Activated CD8-positive, alpha-beta memory T cell treated with anti-CD3 and anti-CD28 coated beads for 24 hours (primary cell): ENCODE measurements at places on chromosomes 1 and 21.

DNA sequence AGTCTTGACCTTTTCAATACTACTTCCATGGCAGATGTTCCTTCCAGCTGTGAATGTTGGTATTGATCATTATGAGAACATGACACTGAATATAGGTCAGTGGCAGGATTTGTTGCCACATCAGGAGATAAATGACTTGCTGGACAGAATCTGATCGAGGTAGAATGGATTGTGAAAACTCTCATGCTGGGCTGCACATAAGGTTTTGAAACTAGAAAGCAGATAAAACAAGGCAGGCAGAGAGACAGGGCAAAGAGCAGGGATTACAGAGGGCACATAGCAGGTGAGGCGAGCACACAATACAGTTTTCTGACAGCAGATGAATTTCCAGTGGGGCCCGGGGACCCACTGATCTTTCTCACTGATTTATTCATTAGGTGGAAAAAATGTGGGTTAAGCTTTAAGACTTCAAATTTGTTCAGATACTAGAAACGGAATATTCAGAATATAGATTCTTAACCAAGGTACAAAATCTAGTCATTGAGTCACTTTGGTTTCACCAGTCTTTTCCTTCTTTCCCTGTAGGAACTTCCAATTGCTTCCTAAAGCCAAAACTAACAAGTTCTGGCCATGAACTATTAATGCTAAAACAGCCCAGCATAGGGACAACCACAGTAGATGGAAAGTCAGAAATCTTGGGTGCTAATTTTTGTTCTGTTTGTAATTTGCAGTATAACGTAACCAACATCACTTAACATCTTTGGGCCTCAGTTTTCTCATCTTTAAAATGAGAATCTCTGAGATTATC, 296.0 kb upstream of the PTBP2 start:
- DNase-seq: no peak

DNA sequence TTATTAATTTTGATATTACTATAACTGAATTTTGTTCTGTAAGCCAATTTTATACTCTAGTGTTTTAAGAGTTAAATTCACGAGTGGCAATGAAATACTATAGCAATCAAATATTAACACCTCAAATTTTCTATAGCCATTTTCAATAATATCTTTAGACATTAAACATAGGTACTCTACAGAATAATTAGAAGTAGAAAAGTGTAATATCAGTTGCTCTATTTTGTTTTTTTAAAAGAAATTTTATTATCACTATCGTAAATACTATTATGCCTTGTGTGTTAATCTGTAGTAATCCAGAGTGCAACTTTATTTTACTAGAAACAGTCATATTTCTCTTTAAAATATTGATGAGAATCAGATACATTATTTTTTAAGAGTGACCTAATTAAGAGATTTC, 691.2 kb downstream of the USP25 start:
- no peak for DNase-seq

DNA sequence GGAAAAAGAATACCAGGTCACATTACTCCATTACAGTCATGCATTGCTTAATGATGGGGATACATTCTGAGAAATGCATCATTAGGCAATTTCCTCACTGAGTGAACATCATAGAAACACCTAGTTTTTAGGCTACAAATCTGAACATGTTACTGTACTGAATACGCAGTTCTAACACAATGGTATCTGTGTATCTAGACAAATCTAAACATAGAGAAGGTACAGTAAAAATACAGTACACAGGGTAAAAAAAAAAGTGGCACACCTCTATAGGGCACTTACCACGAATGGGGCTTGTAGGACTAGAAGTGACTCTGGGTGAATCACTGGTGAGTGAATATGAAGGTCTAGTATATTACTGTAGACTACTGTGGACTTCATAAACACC, 115.7 kb downstream of the AKT3 start:
- DNase-seq: no peak

- no peak for DNase-seq
Observed at GRCh38 chr1:207276465-207276864, 45.0 kb upstream of the CD55 start.

DNA sequence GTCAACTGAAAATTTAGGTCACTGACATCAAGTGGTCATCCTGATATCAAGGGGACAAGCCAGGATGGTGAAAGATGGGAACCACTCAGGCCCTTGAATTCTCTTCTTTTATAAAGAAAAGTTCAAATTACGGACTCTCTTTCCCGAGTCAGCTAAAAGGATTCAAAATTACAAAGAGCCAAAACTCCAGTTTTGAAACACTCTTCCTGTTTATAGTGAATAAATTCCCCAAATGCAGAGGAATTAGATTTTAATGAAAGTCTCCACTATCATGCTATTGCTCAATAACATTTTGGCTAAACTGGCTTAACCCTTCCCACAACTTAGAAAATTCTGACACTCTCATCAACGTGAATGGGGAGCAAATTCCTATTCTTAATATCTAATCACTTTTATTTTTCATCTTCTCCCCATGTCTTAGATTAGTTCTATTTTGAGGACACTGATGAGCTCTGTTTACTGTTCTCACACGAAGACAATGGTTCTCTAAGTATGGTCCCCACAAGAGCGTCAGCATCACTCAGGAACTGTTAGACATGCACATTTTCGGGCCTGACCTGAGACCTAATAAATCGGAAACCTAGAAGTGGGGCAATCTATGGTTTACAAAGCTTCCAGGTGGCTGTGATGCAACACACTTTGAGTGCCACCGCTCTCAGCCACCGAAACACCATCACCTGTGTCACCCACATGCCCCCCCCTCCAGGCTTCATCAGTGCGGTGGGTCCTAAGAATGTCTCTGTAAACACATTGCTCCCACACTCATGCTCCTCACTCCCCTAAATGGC, 64.4 kb upstream of the TIAM1 start:
- DNase-seq: peak; percentile 49

- peak; percentile 75 for DNase-seq
Observed at GRCh38 chr1:231626535-231626950, at the start of gene DISC1. Gene DISC1, plus strand, starts transcription at chr1:231626790. Its CDS starts 78 bp downstream, at chr1:231626868.

DNA sequence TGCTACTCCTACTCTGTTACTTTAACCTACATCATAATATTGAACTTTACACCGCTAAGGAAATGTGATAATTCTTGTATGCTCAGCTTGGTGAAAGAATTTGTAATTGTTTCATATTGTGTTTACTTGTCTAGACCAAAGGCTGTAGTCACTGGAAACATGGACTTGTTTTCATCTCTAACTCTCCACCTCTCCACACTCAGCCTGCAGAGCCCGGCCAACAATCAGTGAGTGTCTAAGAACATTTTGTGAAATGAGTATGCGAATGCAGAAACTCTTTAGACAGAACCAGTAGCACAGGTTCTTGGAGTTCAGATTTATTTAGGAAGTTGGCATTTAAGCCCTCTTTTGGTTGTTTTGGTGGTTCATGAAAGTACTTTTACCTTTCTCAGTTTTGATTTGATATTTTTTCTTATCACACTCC, 3.2 kb upstream of the RWDD3 start:
- DNase-seq: no peak

GRCh38 chr1:203320591-203321272, 15.4 kb downstream of the BTG2 start:
- DNase-seq: no peak

DNA sequence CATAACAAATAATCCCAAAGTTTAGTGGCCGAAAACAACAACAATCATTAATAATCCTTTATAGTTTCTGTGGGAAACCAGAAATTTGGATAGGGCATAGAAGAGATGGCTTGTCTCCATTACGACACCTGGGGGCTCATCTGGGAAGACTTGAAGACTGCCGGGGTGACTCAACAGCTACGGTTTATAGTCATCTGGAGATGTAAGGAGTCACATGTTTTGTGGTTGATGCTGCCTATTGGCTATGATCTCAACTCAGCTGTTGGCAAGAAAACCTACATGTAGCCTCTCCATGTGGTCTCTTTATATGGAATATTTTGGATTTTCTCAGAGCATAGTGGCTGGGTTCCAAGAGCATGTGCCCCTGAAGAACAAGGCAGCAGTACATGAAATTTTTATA, 29.3 kb upstream of the TSPAN2 start:
- DNase-seq: no peak

DNA sequence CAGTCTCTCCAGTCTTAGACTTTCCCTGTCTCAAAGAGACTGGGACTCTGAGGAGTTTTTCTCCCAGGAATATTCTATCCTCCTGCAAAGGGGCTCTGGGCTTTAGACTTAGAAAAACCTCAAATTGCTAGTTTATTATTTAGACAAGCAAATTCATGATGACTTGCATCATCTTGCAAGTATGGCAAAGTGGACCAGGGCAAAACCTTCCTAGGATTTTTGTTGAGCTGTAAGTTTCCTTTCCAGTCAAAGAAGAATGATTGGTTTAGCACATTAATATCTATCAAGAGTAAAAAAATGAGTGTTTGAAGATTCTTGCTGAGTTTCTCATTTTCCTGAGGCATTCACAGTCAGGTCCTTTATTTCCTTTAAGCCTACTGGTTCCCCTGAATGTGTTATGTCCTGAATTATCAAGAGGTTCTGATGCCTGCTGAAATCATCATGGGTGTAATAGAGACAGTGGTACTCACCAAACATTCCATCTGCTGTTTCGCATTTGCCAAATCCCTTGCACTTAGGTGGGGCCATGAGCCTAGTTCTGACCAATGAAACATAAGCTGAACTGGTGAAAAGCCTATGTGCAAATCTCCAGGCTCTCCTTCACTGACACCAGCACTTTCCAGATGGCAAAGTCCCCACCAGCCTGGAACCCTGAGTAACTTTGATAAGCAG, 25.2 kb upstream of the SPAG17 start:
- no peak for DNase-seq

GRCh38 chr21:27339902-27340301, 373.0 kb upstream of the ADAMTS5 start:
- DNase-seq: no peak

DNA sequence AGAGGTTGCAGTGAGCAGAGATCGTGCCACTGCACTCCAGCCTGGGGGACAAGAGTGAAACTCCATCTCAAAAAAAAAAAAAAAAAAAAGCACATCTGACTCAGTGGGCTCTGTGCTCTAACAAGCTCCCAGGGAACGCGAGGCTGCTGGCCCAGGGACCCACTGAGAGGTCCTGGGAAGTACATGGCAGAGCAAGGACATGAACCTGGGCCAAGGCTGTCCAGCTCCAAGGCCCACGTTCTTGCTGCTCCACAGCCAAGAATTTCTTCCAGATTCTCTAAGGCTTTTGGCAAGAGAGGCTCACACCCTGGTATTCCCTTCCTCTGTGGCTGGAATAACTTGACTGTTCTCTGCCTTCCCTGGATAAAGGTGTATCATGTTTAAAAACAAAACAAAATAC, 15.4 kb upstream of the AGTRAP start:
- DNase-seq: no peak

DNA sequence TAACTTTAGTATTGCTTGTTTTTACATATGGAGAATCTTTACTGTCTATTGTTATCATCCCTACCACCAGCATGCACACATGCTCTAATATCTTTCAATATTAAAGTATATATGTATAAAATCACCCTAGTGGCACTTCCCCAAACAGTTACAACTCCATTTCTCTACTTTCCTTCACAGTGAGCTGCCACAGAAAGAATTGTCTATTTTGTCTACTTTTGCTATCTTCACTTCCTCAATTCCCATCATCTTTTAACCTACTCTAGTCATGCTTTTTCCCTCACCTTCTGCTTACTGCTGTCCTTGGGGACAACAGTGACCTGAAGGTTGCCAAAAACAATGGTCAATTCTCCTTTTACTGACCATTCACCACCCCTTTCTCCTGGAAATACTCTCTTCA, 59.2 kb downstream of the VCAM1 start:
- no peak for DNase-seq
